Stimulated activated CD4-positive, alpha-beta T cell treated with anti-CD3 and anti-CD28 coated beads, Interleukin-12 subunit alpha, Interleukin-12 subunit beta, amount 100 ng/mL, for 48 hours (primary cell): ENCODE measurements at places on chromosomes 7 and 10.

GRCh38 chr10:132626761-132627665 is 89.4 kb downstream of the INPP5A start:
- DNase-seq = no peak

GRCh38 chr7:18212308-18212707 is 184.7 kb upstream of the PRPS1L1 start:
- DNase-seq = no peak

- DNase-seq = no peak
Observed at GRCh38 chr10:4606856-4607636, 219.0 kb upstream of the AKR1E2 start.

GRCh38 chr10:77628906-77629730 is 8.5 kb downstream of the KCNMA1 start:
- DNase-seq = no peak

- no peak for DNase-seq
Observed at GRCh38 chr7:140196361-140197217, 19.8 kb upstream of the KDM7A start.

DNA sequence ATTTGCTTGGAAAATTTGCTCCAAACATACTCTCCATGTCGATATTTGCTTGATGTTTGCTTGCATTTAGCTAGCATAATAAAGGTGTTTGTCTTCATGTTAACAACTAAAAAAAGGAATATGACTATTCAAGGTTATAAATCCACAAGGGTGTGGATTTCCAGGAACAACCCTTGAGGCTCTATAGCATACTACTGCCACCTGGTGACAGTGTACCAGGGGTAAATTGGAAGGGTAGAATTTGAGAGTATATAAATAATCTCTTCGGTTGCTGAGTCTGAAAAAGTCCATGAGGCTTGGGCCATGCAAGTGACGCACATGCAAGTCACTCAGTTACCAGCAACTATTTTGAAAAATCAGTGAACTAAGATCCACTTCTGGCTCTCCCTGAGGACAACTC is 68.4 kb downstream of the SLIT1 start:
- no peak for DNase-seq
